ENCODE measurements at places on chromosomes 5 and 9.

DNA sequence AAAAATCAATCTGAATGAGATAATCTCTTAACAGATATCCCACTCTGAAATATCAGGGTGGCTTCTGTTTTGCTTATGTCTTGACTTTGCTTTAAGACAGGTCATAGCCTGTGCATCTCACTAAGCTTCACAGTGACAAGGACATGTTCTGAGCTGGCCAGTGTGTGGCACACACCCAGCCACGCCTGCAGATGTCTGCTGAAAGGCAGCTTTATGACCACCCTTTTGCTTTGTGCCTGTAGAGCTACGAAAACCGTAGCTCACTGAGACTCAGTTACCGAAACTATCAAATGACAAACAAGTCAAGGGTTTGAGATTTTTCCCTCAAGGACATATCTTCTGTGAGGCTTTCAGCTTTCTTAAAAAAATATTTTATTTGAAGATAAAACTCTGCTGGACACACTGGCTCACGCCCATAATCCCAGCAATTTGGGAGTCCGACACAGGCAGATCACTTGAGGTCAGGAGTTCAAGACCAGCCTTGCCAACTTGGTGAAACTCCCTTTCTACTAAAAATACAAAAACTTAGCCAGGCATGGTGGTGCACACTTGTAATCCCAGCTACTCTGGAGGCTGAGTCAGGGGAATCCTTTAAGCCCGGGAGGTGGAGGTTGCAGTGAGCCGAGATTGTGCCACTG is 233.2 kb downstream of the SPATA31A1 start:
- no peak for DNase-seq

DNA sequence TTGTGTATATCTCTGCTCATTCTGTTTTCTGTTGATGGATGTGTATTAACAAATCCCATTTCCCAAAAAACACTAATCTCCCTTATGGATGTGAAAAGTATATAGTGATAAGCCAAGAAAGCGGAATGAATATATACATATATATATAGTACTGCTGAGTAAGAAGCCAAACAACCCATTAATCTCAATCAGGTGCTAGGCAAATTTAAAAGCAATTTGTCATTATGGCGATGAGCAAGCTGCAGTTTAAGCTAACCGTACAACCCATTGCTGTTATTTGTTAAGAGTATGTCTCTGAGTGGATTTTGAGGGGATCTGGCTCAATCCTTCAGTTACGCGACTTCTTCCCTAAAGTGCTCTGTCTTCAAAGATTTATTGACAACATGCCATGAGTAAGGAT is 640.4 kb upstream of the ARRDC3 start:
- DNase-seq: no peak

GRCh38 chr9:71549023-71549422 is 219.3 kb downstream of the CEMIP2 start:
- no peak for DNase-seq

DNA sequence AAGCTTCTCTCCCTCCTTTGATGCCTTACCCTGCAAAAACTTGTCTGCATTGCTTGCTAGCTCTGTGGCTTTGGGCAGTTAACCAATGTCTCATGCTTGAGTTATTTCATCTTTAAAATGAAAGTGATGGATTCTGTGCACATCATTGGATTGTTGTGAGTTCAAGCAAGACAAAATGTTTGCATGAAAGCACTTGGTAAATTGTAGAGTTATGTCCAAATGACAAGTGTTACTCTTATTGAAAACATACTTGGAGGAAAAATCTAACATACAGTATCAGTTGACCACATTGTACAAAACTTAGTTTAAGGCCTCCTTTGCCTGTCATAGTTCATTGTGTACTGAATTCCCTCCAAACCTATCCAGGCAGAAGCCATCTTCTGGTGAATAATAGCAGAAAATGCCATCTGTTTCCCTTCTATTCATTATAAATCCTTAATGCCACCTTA is 30.0 kb downstream of the TGFBR1 start:
- DNase-seq: no peak

GRCh38 chr5:67297376-67297775 is 100.8 kb upstream of the CD180 start:
- DNase-seq: no peak
